ENCODE measurements at places on chromosomes 1 and 21.

GRCh38 chr1:26696119-26696653, 371 bp downstream of the ARID1A start:
- H3K27me3 ChIP-seq: no peaks in the 10 kb centered on the region
- H3K27ac ChIP-seq: peak overlapping the region; percentile 98
- H3K36me3 ChIP-seq: no peaks in the 10 kb centered on the region
- H3K4me3 ChIP-seq: peak overlapping the region; percentile 90
- H3K4me1 ChIP-seq: peaks cover 75% of the 10 kb centered on the region

- no peaks in the 10 kb centered on the region for H3K36me3 ChIP-seq
- no peaks in the 10 kb centered on the region for H3K27me3 ChIP-seq
- no peaks in the 10 kb centered on the region for H3K4me1 ChIP-seq
- DNase-seq: no peak
- H3K27ac ChIP-seq: no peak overlapping the region
- no peak overlapping the region for H3K4me3 ChIP-seq
These were observed 1395.1 kb downstream of the NCAM2 start for GRCh38 chr21:22393324-22393723.

- H3K27ac ChIP-seq: no peak overlapping the region
- H3K4me3 ChIP-seq: no peak overlapping the region
- no peaks in the 10 kb centered on the region for H3K4me1 ChIP-seq
These were observed 13.5 kb downstream of the ASAP3 start for GRCh38 chr1:23470282-23471070.

- peaks cover 40% of the 10 kb centered on the region for H3K36me3 ChIP-seq
- H3K27ac ChIP-seq: peak overlapping the region; percentile 94
These were observed 2.8 kb downstream of the ITPKB start for GRCh38 chr1:226736001-226736907.

DNA sequence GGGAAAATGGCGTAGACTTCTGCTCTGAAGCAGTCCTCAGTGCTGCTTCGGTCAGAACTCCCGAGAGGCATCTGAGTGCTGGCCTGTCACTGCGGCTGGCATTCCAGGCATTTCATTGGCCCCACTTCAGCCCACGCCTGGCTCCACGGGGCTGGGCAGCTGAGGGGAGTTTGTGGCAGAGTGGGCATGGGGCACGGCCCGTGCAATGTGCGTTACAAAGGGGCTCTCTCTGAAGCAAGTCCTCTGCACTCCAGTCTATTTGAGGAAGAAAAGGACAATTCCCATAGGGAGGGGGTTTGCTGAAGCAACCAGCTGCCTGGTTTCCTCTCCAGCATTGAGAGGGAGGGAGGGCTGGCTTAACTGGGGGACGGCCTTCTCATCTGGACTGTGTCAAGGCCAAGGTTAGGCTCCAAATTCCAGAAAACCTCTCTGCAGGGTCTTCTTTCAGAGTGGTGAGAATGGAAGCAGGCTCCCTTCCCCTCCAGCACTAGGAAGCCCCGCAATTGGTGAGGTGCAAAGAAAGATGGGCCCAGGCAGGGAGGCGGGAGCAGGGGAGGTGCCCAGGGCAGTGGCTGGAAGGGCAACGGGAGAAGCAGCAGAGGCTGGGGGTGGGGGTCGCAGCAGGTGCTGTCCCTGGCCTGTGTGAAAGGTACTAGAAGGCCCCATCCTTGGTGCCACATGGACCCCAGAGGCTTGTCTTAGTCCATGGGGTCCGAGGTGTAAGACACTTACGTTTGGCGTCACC, 21.1 kb upstream of the GPR157 start:
- H3K27ac ChIP-seq: no peak overlapping the region
- H3K36me3 ChIP-seq: peaks cover 7% of the 10 kb centered on the region
- H3K4me1 ChIP-seq: peaks cover 5% of the 10 kb centered on the region
- H3K4me3 ChIP-seq: no peak overlapping the region

GRCh38 chr1:69846267-69846666, 278.5 kb downstream of the LRRC7 start:
- H3K4me1 ChIP-seq: no peaks in the 10 kb centered on the region
- no peak overlapping the region for H3K4me3 ChIP-seq
- H3K27me3 ChIP-seq: no peaks in the 10 kb centered on the region
- H3K27ac ChIP-seq: no peak overlapping the region

DNA sequence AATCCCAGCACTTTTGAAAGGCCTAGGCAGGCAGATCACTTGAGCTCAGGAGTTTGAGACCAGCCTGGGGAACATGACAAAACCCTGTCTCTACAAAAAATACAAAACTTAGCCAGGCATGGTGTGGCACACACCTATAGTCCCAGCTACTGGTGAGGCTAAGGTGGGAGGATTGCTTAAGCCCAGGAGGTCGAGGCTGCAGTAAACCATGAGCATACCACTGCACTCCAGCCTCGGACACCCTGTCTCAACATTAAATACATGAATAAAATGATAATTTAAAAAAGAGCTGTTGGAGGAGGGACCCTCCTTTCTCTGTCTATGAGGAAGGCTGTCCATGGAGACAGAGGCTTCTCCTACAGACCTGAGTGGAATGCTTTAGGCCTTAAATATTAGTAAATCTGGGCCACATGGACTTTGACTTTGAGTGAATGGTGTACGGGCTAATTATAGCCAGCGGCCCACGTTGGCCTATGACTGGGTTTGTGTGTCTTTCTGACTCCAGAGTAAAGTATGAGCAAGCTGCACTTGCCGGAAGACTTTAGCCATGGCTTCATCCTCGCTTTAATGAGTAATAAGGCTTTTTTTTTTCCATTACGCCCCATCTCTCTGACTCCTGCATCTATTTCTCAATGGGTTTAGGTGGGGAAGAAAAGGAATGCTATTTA, 21.3 kb downstream of the RAB3B start:
- no peaks in the 10 kb centered on the region for H3K4me1 ChIP-seq
- H3K4me3 ChIP-seq: no peak overlapping the region
- H3K27me3 ChIP-seq: peaks cover 9% of the 10 kb centered on the region
- H3K36me3 ChIP-seq: no peaks in the 10 kb centered on the region
- no peak for DNase-seq
